Activated gamma-delta T cell treated with Interleukin-2 at 50 U/mL for 16 hours (primary cell): ENCODE measurements at places on chromosomes 3 and 15.

GRCh38 chr3:20527368-20527767 is 341.4 kb upstream of the SGO1 start:
- DNase-seq = no peak

GRCh38 chr15:53808058-53808706 is 48.7 kb upstream of the WDR72 start:
- no peak for DNase-seq

- DNase-seq = no peak
Observed at GRCh38 chr3:194608981-194609380, 24.2 kb downstream of the TMEM44 start.

DNA sequence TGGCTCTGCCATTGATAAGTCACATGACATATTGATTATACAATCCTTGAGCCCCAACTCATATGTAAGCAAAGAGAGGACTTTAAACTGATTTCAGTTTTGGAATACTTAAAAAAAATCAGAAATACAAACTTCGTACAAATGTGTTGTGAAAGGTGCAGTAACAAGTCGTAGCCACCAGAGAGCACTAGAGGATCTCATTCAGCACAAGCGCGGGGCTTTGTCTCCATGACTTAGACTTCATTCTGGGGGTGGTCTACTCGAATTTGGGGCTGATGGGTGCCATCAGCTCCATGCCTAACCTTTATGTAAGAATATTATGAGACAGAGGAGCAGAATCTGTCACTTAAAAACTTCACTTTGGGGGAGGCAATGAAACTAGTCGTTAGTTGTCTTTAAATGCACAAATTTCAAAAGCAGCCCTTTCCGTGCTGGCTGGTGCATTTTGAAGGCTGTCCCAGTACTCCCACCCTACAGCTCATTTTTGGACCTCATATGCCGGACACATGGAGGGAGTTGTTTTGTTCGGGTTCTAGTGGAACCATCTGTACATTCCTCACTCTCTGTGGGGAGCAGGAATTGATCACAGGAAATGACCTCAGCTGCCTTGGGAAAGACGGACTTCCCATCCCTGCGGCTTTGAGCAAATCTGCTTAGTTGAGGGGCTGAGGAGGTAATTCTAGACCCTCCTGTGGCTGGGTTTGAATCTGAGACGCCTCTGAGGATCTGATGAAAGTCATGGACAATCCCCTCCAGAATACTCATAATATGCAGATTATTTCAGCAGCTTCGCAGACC is 27.5 kb upstream of the MASP1 start:
- peak; percentile 30 for DNase-seq

DNA sequence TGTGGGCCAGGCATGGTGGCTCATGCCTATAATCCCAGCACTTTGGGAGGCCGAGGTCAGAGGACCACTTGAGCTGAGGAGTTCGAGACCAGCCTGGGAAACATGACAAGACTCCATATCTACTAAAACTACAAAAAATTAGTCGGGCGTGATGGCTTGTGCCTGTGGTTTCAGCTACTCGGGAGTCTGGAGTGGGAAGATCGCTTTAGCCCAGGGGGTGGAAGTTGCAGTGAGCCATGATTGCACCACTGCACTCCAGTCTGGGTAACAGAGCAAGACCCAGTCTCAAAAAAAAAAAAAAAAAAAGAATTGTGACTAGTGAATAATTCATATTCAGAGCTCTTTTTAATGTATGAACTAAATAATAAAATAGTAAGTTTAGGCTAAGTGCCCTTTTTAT is 87.8 kb upstream of the TSEN2 start:
- DNase-seq = no peak

GRCh38 chr3:116473602-116474001 is 28.3 kb upstream of the LSAMP start:
- DNase-seq = no peak
